ENCODE measurements at places on chromosomes 12 and 14.

- DNase-seq = peak; percentile 22
Measured at GRCh38 chr14:54622192-54622958, 55.4 kb downstream of the SAMD4A start.

DNA sequence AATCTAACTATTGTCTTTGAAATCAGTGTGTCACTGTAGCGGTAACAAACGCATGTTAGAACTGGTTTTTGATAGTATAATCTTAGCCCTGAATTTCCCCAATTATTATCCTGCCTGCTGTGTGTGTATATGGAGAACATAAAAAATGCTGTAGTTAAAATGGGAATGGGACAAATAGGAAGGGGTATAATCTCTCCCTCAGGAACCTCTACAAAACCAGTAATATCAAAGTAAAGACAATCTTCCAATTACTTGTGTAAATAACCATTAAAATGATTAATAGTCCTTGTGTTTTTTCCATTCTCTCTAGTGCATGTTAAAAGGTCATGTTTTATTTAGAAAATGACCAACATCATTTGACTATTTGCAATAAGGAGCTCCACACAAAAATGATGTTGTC, 200.1 kb upstream of the TMTC1 start:
- no peak for DNase-seq

DNA sequence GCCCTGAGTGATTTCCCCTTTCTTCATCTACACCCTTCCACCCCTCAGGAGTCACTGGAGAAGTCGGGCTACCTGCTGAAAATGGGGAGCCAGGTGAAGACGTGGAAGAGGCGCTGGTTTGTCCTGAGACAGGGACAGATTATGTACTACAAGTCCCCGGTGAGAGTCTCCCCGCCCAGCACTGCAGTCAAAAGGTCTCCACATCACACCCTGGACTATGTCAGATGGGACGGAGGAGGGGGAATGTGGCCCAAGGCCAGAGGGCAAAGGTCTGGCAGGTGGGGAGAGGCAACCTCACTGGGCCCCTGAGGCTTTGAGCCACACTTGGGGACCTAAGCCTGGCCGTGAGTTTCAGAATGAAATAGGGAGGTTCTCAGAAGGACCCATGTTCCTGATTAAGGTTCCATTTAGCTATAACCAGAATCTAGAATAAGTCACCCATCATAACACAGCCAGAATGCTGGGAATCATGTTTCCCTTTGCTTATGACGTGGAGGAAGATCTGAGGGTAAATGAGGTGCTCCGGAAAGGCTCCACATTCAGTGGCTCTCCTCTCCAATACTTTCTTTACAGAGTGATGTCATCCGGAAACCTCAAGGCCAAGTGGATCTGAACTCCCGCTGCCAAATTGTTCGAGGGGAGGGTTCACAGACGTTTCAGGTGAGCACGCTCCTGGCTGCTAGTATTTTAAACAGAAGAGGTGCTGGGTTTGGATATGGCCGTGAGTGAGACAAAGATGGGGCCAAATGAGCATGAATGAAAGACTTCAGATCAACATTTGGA, 26.6 kb downstream of the PIGH start:
- no peak for DNase-seq

GRCh38 chr14:102077382-102077709, 9.5 kb downstream of the HSP90AA1 start:
- no peak for DNase-seq

DNA sequence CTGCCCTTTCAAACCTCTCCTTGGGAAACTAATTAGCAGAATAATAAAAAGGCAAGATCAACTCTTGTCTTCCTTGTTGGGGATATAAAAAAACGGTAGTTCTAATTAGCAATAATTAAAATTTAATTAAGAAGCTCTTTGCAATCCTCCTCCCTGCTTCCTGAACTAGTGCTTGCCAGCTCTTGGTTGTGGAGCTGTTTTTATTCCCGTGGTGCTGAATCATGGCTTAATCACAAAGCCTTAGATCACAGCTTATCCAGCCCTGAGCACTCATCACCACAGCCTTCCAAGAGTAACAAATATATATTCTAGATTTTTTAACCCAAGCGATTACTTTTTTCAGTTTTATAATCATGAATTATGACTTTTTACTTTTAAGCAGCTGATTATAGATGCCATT, 63.2 kb upstream of the INSM2 start:
- DNase-seq = no peak

Measured in activated CD4-positive, alpha-beta memory T cell treated with anti-CD3 and anti-CD28 coated beads, Interleukin-2, amount 10 ng/mL, durations not matched to agents 7 days and 5 days (primary cell).